NCI-H2081 (cell line): ENCODE measurements at places on chromosomes 2 and 18.

DNA sequence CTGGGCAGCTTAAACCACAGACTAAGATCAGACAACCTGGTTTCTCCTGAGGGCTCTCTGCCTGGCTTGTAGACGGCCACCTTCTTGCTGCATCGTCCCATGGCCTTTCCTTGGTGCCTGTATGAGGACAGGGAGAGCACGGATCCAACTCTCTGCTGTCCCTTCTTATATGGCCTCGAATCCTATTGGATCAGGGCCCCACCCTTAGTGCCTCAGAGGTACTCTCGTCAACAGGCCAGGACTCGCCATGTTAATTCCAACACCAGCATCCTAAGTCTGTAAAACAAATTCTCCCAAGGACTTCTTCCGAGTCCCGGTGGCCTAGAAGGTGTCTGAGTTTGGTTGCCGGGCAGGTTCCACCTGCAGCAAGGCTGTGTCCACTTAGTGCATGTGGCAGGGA is 40.2 kb downstream of the ATP6V1C2 start:
- DNase-seq = no peak

GRCh38 chr2:137942833-137943677 is 21.2 kb upstream of the HNMT start:
- DNase-seq = no peak

DNA sequence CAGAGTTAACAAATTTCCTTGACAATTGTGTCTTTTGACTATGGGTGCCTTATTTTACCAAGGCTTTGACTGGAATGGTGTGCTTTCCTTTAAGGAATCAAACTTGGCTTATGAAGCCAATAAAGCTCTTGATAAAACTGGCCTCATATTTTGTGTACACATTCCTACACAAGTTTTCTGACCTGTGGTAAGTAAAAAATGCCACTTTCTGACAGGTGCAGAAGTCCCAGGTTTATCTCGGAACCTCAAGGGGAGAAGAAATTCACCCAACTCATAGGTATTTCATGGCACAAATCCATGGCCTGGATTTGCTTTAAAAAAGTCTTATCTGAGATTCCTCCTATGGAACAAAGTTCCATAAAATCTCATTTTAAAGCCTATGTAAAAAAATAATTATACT is 880.6 kb upstream of the LRATD1 start:
- no peak for DNase-seq

- no peak for DNase-seq
These were observed 3.0 kb upstream of the CEP68 start for GRCh38 chr2:65053199-65053598.

DNA sequence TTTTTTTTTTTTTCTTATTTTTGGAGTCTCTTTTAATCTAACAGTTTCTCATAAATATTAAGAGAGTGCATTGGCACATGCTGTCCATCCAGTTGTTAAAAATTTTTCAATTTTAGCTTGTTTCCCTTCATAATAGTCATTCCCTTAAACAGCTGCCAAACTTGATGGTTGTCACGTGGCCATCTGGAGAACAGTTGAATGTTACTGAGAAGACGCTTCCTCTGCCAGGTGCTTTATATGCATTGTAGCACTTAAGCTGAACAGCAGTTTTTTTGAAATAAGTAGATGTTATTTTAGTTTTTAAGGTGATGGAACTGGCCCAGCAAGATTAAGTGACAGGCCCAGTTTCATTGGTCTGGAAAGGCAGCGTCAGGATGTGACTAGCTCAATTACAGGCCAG is 3.3 kb downstream of the SMARCAL1 start:
- no peak for DNase-seq

GRCh38 chr2:75609334-75609689 is 37.3 kb upstream of the MRPL19 start:
- no peak for DNase-seq

DNA sequence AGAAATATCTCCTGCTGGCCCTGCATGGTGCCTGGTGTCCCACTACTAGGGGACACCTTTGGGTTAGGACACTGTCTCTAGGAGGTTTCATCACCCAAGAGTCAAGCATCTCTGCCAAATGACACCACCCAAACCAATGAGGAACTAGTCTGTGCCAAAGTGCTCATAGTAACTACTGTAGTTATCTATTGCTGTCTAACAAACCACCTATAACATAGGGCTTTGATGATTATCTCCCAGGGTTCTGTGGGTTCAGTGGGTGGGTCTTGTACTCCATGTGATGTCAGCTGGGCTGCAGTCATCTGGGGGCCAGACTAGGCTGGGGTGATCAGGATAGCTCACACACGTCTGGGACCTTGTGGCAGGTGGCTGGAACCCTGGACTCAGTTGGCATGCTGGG is 59.8 kb downstream of the EPAS1 start:
- no peak for DNase-seq

- DNase-seq = peak; percentile 86
These were observed 4.8 kb downstream of the SOX11 start for GRCh38 chr2:5696945-5697521.

DNA sequence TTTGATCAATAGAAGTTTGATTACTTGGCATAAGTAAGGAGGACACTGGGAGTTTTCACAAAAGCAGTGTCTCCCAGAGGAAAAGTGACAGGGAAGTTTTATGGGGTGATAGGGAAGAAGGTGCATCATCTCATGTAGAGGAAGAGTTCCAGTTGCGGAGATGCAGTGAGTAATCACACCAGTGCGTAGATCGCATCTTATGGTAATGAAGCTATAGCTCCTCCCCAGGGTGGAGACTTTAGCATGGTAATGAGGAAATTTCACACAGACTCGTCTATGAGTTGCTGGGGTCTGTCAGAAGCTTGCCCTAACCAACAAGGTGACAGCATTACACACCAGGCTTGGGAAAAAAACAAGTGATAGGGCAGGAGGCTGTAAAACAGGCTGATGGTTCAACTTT is 49.0 kb downstream of the KYNU start:
- no peak for DNase-seq

GRCh38 chr2:35548171-35548570 is 807.4 kb upstream of the CRIM1 start:
- DNase-seq = no peak

DNA sequence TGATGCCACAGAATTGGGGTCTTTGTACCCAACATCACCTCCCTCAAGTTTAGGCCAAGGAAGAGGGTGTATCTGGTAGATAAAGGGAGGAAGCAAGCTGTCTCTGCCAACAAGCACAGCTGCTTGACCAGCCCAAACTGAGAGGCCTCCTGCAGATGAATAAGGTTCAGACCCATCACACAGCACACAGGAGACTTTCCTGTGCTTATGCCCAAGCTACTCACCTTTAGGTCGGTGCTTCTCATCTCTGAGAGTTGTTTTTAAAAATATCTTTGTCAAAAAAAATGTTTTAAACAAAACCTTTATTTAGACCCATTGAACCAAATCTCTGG is 24.7 kb upstream of the SP3 start:
- no peak for DNase-seq

- no peak for DNase-seq
These were observed 103.6 kb upstream of the BOD1L2 start for GRCh38 chr18:57043241-57043640.

GRCh38 chr2:118990757-118991545 is 49.0 kb downstream of the MARCO start:
- DNase-seq = no peak

DNA sequence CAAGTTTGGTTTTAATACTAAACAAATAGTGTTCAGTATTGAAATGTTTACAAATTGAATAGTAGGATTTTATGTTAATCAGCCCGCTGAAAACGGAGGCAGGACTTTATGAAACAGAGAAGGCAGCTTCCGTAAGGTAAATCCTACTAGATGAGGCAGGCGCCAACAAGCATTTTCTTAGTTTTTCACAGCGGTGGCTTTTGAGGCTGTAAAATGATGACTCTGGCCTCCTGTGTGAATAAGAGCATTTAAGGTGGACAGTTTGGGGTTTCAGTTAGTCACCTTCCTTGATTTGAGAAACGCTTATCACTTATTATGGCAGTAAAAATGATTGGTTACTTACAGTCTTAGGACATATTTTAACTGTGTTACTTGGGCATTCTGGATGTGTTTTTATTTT is 212.9 kb downstream of the PTGR3 start:
- DNase-seq = peak; percentile 25

DNA sequence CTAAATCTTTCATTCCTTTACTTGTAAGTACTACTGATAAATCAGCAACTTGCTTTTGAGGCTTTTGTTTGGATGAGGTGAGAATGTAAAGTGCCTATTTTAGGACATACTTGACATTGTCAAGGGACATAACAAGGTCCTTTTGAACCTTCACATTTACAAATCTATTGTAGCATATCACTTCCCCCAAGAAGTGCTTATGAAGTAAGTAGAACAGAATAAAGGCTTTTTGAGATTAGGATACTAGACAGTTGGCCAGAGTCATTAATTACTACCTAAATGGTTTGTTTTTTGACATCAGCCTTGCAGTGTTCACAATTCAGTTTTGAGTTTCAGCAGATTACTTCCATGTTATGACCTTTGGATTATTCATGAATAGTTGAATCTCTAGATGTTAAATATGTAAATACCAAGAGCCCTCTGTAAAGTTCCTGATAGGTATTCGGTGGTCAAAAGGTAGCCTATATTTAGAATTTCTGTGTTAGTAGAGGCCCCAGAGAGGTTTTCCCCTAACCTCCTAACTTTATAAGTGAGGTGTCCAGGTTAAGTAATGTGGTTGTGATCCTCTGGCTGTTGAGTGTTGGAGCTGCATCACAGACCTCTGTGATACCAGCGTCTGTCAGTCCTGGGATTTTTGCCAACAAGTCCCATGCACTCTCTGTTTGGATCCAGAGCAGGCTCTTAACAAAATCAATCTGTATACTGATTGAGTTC is 67.2 kb downstream of the LCLAT1 start:
- DNase-seq = no peak

- no peak for DNase-seq
These were observed 900.1 kb upstream of the SOX11 start for GRCh38 chr2:4792126-4792525.
